ENCODE measurements at places on chromosomes 7 and 10.

DNA sequence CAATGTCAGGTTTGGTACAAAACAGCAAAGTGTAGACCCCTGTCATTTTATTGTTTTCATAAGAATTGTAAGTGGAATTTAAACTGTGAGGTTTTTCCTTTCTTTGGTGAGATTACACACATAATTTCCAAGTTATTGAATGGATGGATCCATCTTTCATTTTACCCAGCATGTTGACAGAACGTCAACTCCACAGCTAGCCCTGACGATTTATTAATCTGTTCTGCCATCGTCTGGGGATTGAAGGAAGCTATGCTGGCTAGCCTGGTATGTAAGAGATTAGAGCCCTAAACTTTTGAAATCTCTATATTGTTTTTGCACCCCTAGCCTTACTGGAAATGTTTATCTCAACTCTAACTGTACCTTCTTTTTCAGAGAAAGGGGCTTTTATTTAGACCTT lies 8.6 kb downstream of the WNT16 start:
- no peak for DNase-seq

DNA sequence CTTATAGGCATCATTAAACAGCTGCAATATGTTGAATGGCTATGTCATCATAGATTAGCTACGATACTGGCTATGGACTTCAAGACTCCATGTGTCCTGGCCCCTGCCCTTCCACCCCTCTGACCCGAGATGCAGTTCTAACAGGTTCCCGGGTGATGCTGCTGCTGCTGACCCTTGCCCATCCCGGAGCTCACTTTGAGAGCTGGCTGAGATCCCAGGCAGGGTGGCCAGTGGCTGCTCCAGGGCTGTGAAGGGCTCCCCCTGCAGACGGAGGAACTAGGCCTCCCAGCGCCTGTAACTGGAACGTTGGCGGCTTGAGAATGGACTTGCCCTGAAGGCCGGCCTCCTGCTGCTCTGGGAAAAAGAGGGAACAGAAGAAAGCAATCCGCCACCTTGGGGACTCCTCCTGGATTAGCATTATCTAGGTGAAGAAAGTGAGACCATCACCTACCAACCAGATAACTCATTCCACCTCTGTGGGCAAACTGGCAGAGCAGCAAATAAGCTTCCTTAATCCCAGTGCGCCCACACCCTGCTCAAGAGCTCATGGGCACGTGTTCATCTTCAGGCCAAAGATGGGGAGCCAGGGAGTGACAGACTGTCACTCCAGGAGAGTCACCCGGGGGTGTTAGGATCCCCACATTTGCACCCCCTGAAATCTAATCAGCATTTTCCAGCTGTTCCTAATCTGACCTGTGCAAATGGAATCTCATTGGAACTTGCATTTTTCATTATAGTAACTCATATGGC lies 56.8 kb downstream of the PARP12 start:
- no peak for DNase-seq

DNA sequence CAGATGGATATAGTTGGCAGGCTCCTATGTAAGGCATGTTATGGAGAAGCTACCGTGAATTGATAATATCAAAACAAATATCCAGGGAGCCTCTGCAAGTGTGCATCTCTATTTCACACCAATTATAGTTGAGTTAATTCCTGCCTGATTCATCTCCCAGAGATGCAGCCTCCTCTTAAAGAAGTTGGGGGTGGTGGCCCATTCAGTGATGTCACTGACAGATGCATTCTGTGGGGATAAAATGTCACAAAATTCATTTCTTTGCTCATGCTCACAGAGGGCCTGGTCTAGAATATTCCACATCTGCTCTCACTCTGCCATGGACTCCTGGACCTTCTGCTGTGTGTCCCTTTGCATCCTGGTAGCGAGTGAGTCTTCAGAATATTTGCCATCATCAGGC lies 189.1 kb upstream of the PRSS1 start:
- no peak for DNase-seq

- no peak for DNase-seq
Observed at GRCh38 chr7:63042730-63043511, 955.7 kb upstream of the ZNF722 start.

- no peak for DNase-seq
Observed at GRCh38 chr7:12436126-12436525, 32.5 kb upstream of the VWDE start.

DNA sequence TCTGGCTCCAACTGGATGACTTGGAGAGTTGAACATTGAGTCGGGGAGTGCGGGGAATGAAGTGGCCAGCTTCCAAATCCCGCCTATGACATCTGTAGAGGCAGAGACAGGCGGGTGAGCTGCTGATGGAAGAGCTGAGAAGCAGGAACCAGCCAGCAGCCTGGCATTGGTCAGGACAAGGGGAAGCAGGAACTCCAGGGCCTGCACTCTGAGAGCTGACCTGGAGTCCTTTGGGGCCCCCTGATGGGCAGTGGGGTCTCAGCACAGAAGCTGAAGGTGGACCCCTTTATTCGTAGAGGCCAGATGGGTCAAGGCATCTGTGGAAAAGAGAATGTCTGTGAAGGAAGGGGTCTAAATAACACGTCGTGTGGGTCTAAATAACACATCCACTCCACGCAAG lies 57.0 kb downstream of the SEC61G start:
- no peak for DNase-seq

DNA sequence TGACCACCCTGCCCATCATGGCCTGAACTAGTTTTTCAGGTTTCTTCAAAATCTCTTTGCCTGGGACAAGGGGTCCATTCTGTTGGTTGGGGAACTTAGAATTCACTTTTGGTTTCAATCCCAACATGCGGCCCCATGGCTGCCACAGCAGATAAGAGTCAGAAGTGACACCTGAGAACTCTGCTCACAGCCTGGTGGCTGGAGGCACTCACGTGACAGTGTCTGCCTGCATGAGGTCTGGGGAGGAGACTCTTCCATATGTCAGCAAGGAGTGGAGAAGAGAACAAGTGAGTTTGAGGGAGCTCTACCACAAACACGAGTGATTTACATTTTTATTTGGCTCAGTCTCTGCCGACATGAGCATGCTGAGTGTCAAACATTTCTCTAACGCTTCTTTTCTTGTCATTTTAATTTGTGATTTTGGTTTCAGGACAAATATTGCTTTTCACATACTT lies 370.4 kb downstream of the TNS3 start:
- no peak for DNase-seq

DNA sequence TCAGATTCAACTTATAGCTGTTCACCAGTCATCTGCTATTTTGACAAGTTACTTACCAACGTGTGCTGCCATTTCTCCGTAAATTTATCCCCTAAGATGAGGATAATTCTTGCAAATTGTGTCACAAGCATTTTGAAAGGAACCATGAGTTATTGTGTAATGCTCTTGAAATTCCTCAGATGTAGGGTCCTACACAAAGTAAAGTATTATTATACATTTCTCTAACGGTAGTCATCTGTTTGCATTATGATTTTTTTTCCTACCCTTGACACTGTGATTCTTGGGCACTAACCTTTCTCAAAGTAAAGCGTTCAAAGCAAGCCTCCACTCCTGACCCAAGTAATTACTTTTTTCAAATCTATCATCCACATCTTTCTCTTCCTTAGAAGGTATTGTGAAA lies 8.1 kb downstream of the HERC4 start:
- no peak for DNase-seq

- no peak for DNase-seq
Observed at GRCh38 chr7:44098092-44099068, 5.8 kb upstream of the AEBP1 start.

DNA sequence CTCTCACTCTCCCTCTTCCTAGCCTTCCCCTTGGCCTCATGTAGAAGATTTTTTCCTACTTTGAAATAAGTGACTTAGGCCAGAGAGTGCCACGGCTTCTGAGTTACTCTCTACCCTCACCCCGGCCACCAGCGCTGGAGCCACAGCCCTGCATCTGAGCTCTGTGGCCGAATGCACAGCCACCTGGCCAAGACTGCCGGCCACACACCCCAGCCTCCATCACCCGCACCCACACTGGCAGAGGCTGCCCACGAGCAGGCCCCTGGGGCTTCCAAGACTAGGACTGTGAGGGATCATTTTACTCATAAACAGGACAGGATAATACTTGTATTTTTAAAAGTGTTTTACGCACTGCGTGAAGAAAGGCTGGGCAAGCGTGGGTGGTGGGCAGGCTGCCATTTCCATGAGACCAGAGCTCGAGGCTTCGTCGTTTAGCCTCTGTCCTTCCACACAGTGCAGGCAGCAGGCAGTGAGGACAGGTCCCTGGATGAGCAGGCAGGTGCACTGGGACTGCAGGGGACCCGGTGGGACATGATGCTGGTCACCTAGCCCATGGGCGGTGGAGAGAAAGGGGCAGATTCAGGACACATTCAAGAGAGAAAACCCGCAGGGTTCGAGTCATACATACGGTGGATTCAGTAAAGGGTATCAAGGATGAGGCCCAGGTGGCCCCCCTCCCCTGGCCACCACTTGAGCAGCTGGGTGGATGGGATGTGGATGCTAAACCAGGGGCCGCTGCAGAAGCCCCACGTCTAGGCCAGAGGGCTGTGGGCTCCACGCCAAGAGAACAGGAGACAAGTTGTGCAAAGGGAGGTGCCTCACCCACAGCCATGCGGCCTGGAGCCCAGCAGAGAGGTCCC lies 35.5 kb upstream of the RNF32 start:
- no peak for DNase-seq

GRCh38 chr7:82605247-82605864 lies 161.8 kb upstream of the CACNA2D1 start:
- DNase-seq, result no peak
